Hippocampal formation (tissue), 2 donors: ENCODE measurements at places on chromosomes 13 and 19.

- DNase-seq: no peak
Measured at GRCh38 chr19:53328967-53329366, 4.6 kb upstream of the ZNF845 start.

DNA sequence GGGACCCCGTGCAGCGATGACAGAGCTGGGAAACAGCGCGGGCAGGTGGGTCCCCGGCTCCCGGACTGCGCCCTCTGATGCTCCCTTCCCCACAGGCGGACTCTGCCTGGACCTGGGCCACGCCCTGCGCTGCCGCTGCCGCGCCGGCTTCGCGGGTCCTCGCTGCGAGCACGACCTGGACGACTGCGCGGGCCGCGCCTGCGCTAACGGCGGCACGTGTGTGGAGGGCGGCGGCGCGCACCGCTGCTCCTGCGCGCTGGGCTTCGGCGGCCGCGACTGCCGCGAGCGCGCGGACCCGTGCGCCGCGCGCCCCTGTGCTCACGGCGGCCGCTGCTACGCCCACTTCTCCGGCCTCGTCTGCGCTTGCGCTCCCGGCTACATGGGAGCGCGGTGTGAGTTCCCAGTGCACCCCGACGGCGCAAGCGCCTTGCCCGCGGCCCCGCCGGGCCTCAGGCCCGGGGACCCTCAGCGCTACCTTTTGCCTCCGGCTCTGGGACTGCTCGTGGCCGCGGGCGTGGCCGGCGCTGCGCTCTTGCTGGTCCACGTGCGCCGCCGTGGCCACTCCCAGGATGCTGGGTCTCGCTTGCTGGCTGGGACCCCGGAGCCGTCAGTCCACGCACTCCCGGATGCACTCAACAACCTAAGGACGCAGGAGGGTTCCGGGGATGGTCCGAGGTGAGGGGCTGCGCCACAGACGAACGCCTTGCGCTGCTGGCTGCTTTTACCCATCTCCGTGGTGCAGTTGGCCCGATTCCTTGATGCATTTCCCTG, 7.8 kb upstream of the SELENOV start:
- peak; percentile 1 for DNase-seq

DNA sequence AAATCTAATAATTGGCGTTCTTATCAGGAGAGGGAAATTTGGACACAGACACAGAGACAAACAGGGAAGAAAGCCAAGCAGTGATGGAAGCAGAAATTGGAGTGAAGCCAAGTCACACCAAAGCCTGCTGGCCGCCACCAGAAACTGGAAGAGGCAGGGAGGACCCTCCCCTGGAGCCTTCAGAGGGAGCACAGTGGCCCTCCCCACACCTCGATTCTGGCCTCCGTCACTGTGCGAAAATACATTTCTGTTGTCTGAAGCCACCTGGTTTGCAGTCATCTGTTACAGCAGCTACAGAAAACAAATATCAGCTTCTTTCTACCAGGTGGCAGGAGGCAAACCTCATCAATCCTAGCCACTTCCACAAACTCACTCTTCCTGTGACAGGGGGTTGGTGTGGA, 8.3 kb upstream of the TLE6 start:
- DNase-seq: no peak

- peak; percentile 41 for DNase-seq
Measured at GRCh38 chr13:91346850-91347201, 661 bp upstream of the MIR17HG start.

GRCh38 chr13:94157705-94158218, 321.7 kb downstream of the DCT start:
- DNase-seq: peak; percentile 27

DNA sequence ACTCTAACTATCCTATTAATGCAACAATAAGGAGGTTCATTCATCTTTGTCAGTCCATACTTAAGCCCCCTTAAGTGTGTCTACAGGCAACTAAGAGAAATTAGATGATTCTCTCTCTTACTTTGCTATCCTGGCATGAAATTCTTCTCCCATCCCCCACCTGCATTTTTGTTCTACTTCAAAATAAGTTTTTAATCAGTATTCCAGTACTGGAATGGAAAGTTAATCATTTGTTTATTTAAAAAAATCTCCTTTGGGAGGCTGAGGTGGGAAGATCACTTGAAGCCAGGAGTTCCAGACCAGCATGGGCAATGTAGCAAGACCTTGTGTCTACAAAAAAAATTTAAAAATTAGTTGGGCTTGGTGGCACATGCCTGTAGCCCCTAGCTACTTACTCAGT, 222.1 kb downstream of the MZT1 start:
- no peak for DNase-seq

- no peak for DNase-seq
Measured at GRCh38 chr19:31601855-31602254, 252.6 kb upstream of the TSHZ3 start.

DNA sequence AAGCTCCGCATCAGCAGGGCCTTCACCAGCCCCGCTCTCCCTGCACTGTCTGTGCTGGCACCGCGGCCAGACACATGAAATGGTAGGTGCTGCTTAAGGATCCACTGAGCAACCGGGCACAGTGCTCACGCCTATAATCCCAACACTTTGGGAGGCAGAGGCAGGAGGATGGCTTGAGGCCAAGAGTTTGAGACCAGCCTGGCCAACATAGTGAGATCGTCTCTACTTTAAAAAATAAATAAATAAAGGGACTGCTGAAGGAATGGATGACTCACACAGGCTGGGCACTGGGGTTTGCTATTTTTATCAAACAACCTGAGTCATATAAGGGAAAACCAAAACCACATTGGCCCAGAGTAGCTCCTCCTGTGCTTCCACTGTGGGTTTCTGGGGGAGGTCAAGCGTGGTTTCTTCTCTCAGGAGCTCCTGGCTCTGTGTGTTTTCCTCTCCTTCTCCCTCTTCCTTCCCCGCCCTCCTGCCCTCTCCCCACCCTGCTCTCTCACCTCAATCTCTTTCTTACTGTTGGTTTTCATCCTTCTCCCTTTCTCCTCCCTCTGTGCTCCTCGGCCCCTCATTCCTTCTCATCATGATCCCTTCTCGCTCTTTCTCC, 21.3 kb downstream of the VRK3 start:
- no peak for DNase-seq

GRCh38 chr13:21328836-21329477, 130.1 kb downstream of the ZDHHC20 start:
- DNase-seq: no peak

- DNase-seq: no peak
Measured at GRCh38 chr19:10007371-10008183, 2.7 kb downstream of the COL5A3 start.

DNA sequence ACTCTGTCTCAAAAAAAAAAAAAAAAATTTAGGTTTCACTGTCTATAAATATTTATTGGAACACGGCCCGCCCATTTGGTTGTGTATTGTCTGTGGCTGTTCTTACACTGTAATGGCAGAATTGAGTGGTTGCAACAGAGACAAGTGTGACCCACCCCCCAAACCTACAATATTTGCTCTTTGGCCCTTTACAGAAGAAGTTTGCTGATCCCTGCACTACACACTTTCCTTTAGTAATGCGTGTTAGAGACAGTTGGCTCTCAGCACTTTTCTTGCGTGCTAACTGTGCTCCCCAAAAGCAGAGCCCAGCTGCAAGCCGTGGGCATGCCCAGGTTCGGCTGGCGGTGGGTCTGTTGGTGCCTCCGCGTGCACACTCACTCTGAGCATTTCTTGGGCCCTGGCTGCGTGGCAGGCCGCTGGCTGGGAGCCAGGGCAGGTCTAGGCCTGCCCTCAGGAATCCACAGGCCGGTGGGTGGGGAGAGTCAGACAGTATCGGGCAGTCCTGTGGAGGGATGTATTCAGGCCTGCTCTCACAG, 72.6 kb downstream of the SIPA1L3 start:
- no peak for DNase-seq

DNA sequence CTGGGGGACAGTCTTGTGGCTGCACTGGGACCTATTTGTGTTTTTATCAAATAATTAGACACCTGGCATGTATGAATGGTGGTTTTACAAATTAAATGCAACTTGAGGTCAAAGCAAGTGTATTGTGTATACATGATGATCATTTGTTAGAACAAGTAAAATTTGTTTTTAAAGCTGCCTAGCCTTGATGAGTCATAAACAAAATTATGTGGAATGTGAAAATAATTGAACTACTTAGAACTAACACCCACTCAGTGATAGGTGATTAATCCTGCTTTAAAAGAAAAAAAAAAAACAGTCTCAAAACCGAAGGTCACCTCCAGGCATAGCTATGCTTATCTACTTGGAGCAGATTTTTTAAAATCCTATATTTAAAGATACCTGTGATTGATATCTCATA, 770.3 kb upstream of the SLITRK5 start:
- DNase-seq: no peak

DNA sequence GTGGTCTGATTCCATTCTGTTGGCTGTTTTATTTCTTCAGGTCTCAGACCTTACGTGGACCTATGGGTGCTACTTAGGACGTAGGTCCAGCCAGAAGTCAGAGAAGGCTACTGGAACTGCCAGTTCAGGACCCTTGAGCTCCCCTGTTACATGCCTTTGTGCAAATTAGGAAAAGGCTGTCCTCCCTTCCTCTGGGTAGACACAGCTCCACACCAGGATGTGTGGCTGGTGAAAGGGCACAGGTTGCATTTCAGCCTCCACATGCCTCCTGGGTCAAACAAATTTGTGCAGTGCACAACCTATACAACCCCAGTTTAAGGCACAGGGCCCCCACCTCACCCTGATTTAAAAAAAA, 43.9 kb upstream of the MAP3K10 start:
- no peak for DNase-seq

DNA sequence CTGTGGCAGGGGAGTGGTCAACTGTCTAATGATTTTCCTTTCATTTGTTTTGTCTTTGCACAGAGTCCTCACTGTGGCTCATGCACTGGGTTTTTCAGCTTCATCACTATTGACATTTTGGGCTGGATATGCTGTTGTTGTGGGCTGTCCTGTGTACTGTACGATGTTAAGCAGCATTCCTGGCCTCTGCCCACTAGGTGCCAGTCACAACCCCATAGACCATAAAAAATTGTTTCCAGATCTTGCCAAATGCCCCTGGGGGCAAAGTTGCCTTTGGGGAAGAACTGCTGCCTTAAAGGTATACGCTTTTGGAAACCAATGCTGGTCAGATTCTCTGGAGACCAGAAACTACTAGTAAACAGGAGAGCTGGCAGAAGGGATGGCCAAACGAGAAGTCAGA, 310.4 kb downstream of the SPRY2 start:
- no peak for DNase-seq

DNA sequence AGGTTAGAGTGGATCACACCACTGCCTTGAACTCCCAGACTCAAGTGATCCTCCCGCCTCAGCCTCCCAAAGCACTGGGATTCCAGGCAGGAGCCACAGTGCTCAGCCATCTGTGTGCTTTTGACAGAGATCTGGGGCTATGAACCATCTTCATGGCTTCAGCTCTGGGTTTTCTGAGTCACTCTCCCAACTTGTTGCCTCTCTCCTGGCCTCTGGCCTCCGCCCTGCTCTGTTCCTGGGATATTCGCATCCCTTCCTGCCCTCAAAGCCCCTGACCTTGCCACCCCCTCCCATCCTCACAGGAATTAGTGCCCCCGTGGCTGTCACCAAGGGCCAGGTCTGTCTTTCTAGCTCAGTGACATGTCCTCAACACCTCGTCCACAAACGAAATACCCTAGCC, 5.7 kb upstream of the GMIP start:
- no peak for DNase-seq

DNA sequence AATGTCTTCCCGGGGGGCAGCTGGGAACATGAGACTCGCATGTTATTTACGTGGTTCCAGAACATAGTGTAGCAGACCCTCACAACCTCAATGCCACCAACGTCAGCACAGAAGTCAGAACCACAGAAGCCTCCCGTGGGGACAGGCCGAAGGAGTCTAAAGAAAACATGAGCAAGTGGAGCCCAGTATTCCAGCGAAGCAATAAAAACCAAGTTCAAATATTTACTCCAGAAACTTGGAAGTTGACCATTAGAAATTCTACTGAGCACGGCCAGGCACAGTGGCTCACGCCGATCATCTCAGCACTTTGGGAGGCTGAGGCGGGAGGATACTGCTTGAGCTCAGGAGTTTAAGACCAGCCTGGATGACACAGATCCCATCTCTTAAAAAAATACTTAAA, 17.9 kb upstream of the ATP8B3 start:
- DNase-seq: no peak

DNA sequence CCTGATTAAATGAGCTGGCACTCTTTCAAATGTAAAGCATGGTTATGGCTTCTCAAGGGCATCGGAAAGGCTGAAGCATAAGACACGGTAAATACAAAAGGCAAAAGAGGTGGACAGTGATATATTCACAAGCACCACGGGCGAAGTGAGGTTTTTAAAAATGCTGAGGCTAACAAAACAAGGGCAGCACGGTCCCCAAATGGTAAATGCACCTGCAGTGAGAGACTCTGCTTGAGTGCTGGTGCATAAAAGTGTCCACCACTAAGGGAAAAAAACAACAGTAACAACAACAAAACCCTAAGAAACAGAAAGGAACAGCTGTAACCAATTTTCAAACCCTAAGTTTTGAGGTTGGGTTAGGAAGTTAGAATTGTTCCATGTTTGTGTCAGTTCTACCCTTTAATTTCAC, 234.9 kb downstream of the PCDH9 start:
- no peak for DNase-seq

DNA sequence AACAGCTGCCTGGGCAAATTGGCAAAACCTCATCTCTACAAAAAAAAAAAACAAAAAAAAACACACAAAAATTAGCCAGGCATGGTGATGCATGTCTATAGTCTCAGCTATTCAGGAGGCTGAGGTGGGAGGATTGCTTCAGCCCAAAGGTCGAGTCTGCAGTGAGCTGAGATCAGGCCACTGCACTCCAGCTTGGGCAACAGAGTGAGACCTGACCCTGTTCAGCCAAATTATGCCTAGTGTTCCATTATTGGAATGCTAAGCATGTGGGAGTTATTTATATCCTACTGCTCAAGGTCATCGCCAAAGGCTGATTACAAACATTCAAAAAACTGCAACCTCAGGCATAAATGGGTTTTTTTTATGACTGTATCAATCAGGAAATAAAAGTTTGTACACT, 1251.0 kb upstream of the PCDH9 start:
- DNase-seq: no peak

GRCh38 chr19:31349160-31349881, at the start of gene TSHZ3:
TSHZ3 (minus strand) TSS chr19:31349436; CDS start chr19:31349219, 217 bp downstream.
- DNase-seq: peak; percentile 36

GRCh38 chr13:74367193-74367592, 233.0 kb upstream of the KLF12 start:
- no peak for DNase-seq
